ENCODE measurements at places on chromosomes 13 and 19. TPM values are rescaled to one million over a fixed set of nuclear protein-coding genes. Genes with fewer than 3 reads are reported as not detected.

KLF2 gene
- polyA plus RNA-seq: 34.0 TPM

ATP1A3 gene
- not detected for polyA plus RNA-seq

PDE4C gene
- not detected for polyA plus RNA-seq

NKPD1 gene
- not detected for polyA plus RNA-seq

DZIP1 gene
- polyA plus RNA-seq: not detected

SLC44A2 gene
- polyA plus RNA-seq: 95.9 TPM

HSPH1 gene
- 9.1 TPM for polyA plus RNA-seq

LGALS14 gene
- polyA plus RNA-seq: not detected

ZNF419 gene
- polyA plus RNA-seq: 1.4 TPM

ZFR2 gene
- not detected for polyA plus RNA-seq

KCNN1 gene
- not detected for polyA plus RNA-seq

TYK2 gene
- 113 TPM for polyA plus RNA-seq

PLVAP gene
- 1.3 TPM for polyA plus RNA-seq

IZUMO4 gene
- 0.41 TPM for polyA plus RNA-seq

KASH5 gene
- polyA plus RNA-seq: not detected

ZNF738 gene
- polyA plus RNA-seq: 2.4 TPM

CPAMD8 gene
- polyA plus RNA-seq: 5.4 TPM

KLK12 gene
- polyA plus RNA-seq: not detected

OR2Z1 gene
- polyA plus RNA-seq: not detected

ZNF99 gene
- not detected for polyA plus RNA-seq

FPR1 gene
- polyA plus RNA-seq: 991 TPM

HSPB6 gene
- not detected for polyA plus RNA-seq

CLDN10 gene
- polyA plus RNA-seq: not detected

HOMER3 gene
- polyA plus RNA-seq: 49.4 TPM
